ENCODE measurements at places on chromosomes 7 and 10.

GRCh38 chr10:6716516-6716915, 136.4 kb upstream of the PRKCQ start:
- DNase-seq, result peak; percentile 63

DNA sequence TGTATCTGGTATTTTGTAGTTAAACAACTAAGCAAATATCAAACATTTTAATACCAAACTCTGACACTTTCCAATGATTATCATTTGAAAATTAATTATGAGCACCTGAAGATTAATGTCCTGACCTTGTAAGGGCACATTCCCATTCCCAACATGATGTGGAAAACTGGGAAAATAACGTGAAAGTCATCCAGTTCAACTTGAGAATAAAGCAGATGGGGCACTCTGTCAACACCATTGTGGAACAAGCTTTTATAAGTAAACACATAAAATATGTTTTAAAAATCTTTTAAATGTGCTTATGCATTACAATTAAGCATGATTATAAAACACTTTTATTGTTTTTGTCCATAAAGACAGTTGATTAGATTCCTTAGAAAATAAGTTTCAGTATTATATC, 14.1 kb downstream of the STEAP2 start:
- no peak for DNase-seq

- DNase-seq, result no peak
Observed at GRCh38 chr7:29189743-29190201, 4.8 kb upstream of the CHN2 start.

DNA sequence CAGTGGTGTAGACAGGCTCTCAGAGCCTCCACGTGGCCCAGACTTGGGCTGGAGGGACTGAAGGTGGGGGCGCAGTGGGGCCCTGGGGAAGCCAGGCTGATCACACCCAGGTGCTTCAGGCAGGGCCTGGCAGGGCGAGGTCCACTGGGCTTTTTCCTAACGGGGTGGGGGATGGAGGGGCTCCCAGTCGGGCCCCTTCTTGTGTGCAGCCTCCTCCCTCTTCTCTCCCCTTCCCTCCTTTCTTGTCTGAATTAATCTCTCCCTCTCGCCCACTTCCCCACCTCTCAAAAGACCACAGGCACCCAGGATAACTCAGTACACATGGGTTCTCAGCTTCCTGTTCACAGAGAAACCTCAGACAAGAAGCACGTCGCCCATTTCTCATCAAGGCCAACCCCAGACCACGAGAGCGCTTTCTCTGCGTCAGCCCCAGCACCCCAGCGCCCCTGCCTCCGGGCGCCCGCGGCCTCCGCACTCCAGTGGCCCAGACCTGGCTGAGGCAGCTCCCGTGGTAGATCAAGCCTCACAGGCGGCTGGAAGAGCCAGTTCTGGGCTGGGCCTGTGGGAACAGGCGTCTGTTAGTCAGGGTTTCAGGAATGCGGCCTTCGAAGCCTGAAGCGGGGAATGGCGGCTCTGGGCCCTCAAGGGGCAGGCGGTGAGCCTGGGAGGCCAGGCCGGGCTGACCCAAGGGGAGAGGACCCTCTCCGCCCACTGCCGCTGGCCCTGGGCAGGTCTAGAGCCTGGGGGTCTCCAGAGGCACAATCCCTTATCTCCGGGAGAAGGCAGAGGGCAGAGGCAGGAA, 50.6 kb downstream of the PWWP2B start:
- DNase-seq, result peak; percentile 43

GRCh38 chr10:93208717-93209464, 135.2 kb downstream of the CYP26A1 start:
- DNase-seq, result peak; percentile 13

- peak; percentile 64 for DNase-seq
Observed at GRCh38 chr10:63206997-63207811, 74.1 kb downstream of the NRBF2 start.

- no peak for DNase-seq
Observed at GRCh38 chr10:80165173-80165572, 32.6 kb downstream of the PLAC9 start.

DNA sequence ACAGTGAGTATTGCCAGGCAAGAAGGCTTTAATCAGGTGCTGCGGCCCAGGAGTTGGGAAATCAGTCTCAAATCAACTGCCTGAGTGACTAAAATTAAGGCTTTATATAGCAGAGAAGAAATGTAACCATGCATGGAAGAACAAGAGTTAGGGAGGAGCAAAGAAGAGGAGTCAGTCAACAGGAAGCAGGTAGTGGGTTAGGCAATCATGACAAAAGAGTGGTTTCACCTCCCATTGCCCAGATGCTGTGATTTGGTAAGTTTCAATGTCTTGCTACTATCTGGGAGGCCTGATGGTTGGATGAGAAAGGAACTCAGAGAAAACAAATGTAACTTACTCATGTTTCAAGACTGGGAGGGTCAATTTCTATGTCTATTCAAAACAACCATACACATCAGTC, 998.3 kb downstream of the GATA3 start:
- DNase-seq, result no peak

GRCh38 chr10:11235771-11236170, 218.1 kb downstream of the CELF2 start:
- DNase-seq, result no peak

DNA sequence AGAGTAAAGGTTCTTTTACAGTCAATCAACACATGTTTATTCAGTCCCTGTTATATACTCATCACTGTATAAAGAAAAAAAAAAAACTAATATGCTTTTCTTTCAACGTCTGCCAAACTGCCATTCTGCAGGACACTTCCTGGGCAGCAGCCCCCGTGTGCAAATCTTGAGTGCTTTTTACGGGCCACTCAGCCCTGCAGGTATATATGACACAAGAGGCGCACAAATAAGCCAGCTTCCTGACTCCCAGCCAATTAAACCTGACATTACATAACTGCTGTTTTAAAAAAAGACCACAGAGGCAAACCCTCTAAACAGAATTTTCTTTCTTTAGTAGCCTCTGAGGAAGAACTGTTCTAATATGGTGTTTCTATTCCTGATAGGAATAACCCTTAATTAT, 263.0 kb upstream of the NEBL start:
- no peak for DNase-seq

GRCh38 chr10:13891128-13892000, 304.6 kb downstream of the PRPF18 start:
- DNase-seq, result no peak

DNA sequence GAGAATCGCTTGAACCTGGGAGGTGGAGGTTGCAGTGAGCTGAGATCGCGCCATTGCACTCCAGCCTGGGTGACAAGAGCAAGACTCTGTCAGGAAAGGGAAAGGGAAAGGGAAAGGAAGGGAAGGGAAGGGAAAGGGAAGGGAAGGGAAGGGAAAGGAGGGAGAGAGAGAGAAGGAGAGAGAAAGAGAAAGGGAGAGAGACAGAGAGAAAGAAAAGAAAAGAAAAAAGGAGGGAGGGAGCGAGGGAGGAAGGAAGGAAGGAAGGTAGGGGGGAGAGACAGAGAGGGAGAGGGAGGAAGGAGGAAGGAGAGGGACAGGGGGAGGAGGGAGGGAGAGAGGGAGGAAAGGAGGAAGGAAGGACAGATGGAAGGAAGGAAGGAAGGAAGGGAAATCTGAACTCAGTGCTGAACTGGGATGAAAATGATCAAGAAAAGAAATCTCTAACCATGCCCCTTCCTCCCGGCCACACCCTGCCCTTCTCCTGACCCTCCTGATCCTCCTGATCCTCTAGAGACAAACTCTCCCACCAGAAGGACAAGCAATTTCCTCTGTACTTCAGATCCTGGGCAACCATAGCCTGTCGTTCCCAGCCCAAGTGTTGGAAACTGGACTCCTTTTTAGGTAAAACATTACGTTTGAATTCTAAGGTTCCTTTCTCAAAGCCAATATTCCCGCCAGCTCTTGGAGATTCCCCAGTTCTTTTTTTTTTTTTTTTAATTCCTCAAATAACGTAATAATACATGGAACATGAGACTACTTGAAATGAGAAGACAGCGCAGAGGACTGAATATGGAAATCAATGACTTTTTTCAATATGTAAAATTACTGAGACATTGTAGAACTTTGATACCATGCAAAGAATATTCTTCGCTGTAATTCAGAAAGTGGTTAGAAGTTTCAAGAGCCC, 32.1 kb downstream of the NMT2 start:
- DNase-seq, result no peak

GRCh38 chr7:47818796-47819606, 129.3 kb downstream of the PKD1L1 start:
- no peak for DNase-seq

DNA sequence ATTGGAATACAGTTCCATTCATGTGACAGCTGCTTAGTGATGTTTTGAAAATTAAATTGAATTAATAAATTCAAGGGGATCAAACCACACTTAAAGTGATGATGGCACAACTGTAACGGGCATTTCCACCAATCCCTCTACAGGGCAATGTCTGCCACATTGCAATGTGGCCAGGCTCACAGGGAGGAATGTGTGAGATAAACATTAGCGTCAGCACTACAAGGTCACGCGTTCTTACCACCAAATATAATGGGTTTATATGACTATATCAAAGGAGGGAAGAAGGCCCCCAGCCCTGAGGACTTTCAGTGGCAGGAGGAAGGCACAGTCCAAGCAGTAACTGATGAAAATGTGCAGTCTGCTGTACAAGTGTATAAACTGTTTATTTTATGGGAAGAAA, 31.1 kb upstream of the CELF2 start:
- DNase-seq, result no peak

DNA sequence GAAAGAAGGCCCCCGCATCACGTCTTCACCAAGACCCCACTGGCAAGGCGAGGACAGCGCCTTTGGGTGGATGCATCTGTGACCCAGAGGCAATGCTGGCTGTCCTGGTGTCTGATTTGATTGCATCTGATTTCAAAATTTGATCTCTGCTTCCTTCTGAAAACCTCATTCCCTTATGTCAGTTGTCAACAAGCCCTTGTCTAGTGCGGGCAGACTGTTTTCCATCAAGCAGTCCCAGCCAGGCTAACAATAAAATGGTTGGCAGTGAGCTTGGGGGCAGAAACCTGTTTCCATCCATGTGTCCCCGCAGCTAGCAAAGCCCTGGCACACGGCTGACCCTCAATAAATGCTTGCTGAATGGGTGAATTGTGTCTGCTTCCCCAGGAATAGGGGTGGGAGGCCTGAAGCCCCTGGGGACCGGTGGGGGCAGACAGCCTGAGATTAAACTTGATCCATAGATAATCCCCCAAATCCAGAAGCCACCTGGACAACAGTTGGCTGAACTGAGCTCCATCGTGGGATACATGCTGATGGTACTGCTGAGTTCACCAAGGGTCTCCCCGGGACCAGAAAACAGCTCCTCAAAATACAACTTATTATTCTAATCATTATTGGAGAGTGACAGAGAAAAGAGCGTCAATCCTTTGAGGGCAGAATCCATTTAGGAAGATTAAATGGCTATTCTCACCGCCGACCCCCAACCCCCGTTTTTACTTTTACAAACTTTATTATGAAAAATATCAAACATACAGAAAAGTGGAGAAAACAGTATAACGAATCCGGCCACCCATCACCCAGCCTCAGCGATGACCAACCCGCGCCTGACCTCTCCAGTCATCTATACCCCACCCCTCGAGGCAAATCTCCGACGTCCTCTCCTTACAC, 912 bp upstream of the DUSP5 start:
- DNase-seq, result no peak

- DNase-seq, result no peak
Observed at GRCh38 chr10:50280049-50280841, 28.9 kb upstream of the ASAH2 start.

DNA sequence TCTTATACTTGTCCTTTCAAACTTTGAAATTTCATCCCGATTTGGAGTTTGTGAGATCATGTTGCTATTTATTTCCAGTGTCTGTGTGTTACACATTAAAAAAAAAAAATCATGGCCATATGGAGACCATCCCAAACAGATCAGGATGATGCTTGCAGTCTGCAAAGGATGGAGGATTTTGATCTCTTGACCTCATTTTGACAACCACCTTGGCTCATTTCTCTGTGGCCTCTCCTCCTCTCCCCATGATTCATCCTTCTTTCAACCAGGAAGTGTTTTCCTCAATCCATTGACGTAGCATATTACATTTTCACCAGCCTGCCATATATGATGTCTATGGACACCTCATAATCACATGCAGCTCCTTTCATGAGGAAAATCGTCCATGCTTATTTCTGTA, 68.9 kb upstream of the INSYN2A start:
- no peak for DNase-seq

- no peak for DNase-seq
Observed at GRCh38 chr7:27697861-27698430, 35.3 kb upstream of the HIBADH start.

DNA sequence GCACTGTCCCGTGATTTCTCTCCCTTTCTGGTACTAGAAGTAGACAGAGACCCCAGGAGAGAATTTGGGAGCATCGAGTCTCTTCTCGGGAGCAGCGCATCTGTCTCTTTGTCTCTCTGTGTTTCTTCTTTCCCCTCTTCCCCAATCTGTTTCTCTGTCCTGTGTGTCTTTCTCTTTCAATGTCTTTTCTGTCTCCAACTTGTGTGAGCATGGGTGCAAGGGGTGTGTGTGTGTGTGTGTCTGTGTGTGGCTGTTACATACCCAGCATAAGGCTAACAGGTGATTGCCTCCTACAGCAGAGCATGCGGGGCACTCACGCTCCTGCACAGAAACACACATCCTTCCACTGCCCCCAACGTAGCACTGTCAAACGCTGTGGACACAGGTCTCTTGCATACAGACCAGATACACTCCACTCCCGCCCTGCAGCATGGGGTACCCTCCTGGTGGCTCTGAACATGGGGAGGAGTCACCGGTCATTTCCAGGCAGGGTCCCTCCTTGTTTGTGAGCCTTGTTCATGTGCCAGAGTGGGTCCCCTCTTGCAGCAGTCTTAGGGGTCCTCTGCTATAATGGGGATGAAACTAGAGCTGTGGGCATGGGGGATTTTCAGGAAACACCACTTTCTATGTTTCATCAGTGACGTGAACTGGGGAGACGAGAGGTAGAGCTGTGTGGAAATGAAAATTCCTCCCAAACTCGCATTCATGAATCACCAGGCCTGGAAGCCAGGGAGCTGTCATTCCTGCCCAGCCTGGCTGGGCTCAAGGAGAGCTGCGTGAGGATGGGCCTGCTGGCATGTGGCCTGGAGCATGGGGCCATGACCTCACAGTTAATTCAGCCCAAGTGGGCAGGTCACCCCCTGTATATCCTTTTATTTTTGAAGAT, 980 bp downstream of the ADAMTS14 start:
- peak; percentile 83 for DNase-seq

DNA sequence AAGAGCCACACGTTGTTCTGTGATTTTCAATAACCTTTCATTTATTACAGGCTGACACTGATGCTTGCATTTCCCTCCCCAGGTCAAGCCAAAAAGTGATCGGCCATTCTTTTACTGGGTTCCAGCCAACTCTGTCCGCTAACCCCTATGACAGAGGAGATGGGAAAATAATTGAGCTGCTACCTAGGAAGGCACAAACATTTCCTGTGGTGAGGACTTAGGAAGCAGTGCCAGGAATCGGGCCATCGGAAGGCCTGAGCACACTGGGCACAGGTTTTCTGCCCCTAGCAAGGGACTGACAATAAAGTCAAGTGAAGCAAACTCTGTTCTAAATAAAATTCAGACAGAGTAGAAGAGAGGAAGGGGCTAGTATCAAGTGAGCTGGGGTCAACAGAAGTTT, 313.0 kb upstream of the AOAH start:
- no peak for DNase-seq

- no peak for DNase-seq
Observed at GRCh38 chr10:43427166-43427825, 9.6 kb upstream of the ZNF487 start.

GRCh38 chr10:62610649-62611229, 193.8 kb upstream of the ADO start:
- DNase-seq, result no peak

Measured in GM04503 (cell line).